NCI-H1105 (cell line): ENCODE measurements at places on chromosomes 11 and 22.

DNA sequence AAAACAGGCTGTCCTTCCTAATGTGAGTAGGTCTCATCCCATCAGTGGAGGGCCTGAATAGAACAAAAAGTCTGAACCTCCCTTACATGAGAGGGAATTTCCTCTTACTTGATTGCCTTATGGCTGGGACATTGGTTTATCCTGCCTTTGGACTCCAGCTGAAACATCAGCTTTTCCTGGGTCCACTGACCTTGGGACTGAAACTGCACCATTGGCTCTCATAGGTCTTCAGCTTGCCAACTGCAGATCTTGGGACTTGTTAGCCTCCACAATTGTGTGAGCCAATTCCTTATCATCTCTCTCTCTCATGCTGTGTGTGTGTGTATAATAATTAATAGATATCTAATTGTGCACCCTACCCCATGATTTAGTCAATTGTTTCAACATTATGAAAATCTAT lies 375.3 kb upstream of the DDI1 start:
- no peak for DNase-seq

- DNase-seq: no peak
Measured at GRCh38 chr11:2958251-2958650, 29.0 kb upstream of the PHLDA2 start.

DNA sequence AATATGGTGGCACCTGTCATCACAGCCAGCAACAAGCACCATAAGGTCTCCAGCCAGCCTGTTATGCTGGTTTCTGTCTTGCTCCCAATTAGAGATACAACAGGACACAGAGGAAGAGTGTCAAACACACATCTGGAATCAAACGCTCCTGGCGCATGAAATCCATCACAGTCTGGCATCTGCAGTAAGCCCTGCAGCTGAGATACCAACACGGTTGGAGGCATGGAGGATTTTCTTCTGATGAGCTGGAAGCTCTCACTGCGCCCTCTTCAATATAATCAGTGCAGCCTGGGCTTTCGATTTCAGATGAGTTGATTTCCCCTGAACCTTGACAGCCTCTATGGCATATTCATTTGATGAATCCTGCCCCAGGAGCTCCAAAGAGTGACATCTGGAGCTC lies 27.8 kb upstream of the CARS1 start:
- no peak for DNase-seq

DNA sequence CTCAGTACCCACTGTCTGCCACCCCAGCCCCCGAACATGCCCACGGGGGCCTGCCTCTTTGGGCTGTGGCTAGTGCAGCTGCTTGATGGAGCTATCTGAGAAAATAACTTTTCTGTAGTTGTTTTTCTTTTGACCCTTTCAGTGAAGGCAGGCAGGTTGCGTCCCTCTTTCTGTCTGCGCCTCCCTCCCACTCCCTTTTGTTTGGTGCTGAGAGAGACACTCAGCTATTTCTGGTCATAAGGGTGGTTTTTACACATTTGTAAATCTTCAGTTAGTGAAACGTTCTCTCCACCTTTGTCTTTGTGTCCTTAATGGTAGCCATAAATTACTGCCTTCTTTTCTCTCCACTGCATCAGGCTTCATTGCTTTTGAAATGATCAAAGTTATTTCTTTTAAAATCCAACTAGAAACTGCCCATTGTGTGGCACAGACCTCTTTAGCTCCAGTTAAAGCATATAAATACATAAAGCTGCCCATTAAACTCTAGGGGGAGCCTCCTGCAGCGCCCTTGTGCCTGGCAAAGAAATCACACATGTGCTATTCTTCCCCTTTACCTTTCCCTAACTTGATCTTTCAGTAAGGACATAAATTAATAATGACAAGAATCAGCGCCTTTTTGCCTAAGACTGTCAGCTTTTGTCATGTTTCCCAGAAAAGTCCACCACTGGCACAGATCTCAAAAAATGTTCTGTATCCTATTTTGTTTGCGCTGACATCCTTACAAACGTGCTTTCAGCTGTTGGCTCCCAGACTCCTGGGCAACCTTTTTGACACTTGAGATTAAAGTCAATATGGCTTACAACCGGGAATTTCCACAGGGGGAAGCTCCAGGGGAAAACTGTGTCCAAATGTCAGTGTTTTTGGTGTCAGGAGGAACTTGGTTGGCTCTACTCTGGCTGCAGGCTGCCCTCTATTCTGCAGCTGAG lies 1.7 kb upstream of the SCUBE2 start:
- DNase-seq: no peak

- DNase-seq: no peak
Measured at GRCh38 chr11:17905477-17905876, 107.4 kb downstream of the SERGEF start.

DNA sequence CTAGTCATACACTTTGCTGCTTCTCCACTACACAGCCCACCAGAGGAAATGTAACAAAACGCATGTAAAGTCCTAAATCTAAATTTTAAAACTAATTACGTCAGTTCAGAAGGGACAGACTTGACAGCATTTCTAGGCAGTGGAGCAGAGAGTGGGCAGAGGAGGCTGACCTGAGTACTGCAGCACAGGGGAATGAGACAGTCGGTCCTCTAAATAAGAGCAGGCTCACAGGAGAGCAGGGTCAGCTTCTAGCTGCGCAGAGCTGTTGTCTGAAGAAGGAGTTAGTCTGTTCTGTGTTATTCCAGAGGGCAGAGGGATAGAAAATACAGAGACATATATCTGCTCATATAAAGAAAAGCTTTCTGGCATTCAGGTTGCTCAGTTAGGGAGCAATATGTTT lies 40.3 kb downstream of the JHY start:
- DNase-seq: no peak
